NCI-H460 (cell line): ENCODE measurements at places on chromosomes 7 and 10. TPM values are rescaled to one million over a fixed set of nuclear protein-coding genes. Genes with fewer than 3 reads are reported as not detected.

DNA sequence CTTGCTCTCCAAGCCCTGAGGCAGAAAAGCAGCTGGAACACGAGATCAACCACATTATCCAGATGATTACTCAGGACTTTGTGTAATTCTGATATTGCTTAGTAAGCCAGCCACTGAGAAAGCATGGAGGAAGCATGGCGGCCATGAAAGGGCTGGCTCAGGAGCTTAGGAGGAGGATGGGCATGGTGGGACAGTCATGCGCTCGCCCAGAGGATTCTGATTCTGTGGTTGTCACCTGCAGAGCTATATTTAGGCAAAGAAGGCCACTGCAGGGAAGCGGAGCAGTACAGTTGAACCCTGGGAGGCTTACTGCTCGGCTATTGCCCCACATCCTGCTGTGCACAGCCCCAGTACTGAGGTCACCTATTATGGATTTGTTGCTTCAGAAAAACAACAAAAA lies 128.8 kb upstream of the DNAJB12 start:
- no peak for DNase-seq

GRCh38 chr7:12431886-12432556 lies 28.4 kb upstream of the VWDE start:
- no peak for DNase-seq

GRCh38 chr10:14450041-14450491 lies 119.3 kb upstream of the FRMD4A start:
- DNase-seq = no peak

- no peak for DNase-seq
Measured at GRCh38 chr7:40570223-40570622, 435.4 kb downstream of the SUGCT start.

The RNF133 gene
- 0.40 and 0.49 TPM in 2 replicates for total RNA-seq
